ENCODE measurements at places on chromosomes 5 and 9. TPM values are rescaled to one million over a fixed set of nuclear protein-coding genes. Genes with fewer than 3 reads are reported as not detected.

The TAS2R1 gene
- total RNA-seq = not detected

The SPATA31E1 gene
- not detected for total RNA-seq

The CD180 gene
- total RNA-seq = not detected

The C1QTNF3 gene
- 0.64 TPM for total RNA-seq

The FBP2 gene
- total RNA-seq = not detected

The DOCK2 gene
- 1.6 TPM for total RNA-seq

The CENPK gene
- 9.6 TPM for total RNA-seq

The MYOT gene
- total RNA-seq = not detected

The PCDHA2 gene
- not detected for total RNA-seq

The NIM1K gene
- total RNA-seq = 0.96 TPM

The FSD1L gene
- total RNA-seq = 1.3 TPM

The PCDHB16 gene
- 0.13 TPM for total RNA-seq

The TRIP13 gene
- total RNA-seq = 6.1 TPM

The SCGB3A1 gene
- total RNA-seq = not detected

The MCC gene
- 38.4 TPM for total RNA-seq

The DMRTA1 gene
- 0.26 TPM for total RNA-seq

The TPM2 gene
- total RNA-seq = 464 TPM

The PDLIM7 gene
- total RNA-seq = 216 TPM

The FGF18 gene
- not detected for total RNA-seq

The IL3 gene
- total RNA-seq = not detected

The EFNA5 gene
- total RNA-seq = 6.4 TPM

The SPATA6L gene
- total RNA-seq = 0.26 TPM

The EIF4EBP3 gene
- total RNA-seq = 2.1 TPM

The GFI1B gene
- total RNA-seq = not detected

The PCDHGC4 gene
- 0.13 TPM for total RNA-seq

The RNF208 gene
- total RNA-seq = 0.13 TPM

The ORM2 gene
- total RNA-seq = not detected

The DEPDC1B gene
- 10.0 TPM for total RNA-seq

All from epithelial cell of alveolus of lung (primary cell).